ENCODE measurements at places on chromosomes 16 and 17.
A peak's percentile ranks its signal among the peaks of the same experiment; 100 is the strongest.

- DNase-seq: peak; percentile 27
These were observed 32.1 kb upstream of the PRKCB start for GRCh38 chr16:23803591-23804123.

- DNase-seq: no peak
These were observed 476 bp downstream of the KCNH4 start for GRCh38 chr17:42180411-42180921.

GRCh38 chr17:67862614-67863217, 37.4 kb downstream of the BPTF start:
- DNase-seq: no peak

DNA sequence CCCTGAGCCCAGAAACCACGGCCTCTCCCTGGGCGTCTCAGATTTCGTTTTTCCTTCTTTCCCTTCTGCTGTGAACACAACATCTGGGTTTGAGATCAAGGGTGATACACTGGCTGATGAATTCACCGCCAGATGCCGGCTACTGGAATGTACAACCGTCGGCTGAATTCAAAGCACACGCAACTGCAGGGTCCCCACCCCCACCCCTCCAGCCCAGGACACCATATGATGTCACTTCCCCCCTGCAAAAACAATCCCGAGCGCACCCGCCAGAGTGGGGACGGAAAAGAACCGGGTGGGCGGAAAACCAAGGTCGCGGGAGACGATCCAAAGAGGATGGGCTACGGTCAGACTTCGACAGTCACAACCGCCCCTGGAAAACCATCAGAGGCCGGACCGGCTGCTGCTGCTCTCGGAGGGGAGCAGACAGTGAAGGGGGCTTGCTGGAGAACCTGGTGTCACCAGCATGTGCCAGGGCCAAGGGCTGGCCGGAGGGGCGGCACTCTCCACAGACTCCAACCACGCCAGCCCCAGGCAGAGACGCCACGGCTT, 23.3 kb downstream of the CEP295NL start:
- DNase-seq: no peak

GRCh38 chr17:77214743-77215142, 74.0 kb downstream of the SEC14L1 start:
- peak; percentile 31 for DNase-seq

DNA sequence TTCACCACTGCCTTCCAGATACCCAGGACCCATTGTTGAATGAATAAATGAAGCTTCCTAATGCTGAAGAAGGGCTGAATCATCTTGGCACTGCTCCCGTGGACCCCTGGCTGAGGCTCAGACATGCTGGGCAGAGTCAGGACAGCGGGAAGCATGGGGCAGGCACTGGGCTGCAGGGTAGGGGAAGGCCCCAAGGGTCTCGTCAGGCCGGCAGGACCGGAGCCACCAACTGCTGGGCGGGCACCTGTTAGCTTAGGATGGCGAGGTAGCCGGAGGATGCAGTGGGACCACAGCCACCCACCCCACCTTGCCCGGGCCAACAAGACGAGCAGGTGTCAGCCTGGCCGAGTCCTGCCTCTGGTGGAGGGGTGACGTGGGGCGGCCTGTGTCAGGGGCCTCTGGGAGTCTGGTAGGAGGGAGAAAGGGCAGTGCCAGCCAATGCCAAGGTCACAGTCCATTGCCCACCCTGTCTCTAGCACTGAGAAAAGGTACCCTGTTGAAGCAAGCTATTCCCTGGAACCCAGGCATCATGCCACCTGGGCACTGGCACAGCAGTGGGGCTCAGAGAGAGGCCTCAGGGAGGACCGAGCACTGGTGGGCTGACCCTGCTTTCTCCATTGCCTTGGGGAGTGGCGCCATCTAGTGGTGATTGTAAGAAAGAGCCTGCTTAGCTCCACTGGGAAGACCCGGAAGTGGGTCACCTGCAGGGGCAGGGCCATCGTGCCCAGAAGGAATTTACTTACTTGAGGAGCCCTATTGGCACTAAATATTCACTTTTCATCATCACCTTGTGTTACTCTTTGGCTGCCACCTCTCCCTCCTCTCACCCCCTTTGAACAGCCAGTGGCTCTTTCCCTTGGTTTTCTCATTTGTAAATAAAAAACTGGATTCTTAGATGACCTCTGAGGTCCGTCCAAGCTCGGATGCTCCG, 3.0 kb upstream of the DLX3 start:
- DNase-seq: peak; percentile 76

DNA sequence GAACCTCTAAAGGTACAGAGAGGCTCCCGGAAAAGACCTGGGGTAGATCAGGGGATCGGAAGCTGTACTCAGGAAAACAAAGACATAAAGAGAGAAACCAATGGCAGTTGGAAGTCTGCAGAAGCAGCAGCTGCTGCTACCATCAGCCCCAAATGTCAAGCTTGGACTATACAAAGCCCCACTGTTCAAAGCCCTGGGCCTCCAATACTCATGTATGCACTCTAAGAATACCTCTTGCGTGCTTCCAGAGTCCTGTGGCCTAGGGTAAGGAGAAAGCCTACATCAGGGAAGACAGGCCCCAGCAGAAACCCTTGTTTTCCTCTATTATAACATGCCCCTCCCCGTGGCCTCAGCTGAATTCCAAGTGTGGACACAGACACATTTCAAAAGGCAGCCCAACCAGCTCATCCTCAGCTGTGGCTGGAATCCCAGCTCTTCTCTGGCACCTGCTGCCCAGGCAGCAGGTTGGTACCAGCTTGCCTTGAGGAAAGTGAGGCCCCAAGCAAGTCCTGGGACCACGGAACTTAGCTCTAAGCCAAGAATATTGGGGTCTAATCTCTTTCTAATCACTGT, 19.3 kb upstream of the MTMR4 start:
- no peak for DNase-seq

DNA sequence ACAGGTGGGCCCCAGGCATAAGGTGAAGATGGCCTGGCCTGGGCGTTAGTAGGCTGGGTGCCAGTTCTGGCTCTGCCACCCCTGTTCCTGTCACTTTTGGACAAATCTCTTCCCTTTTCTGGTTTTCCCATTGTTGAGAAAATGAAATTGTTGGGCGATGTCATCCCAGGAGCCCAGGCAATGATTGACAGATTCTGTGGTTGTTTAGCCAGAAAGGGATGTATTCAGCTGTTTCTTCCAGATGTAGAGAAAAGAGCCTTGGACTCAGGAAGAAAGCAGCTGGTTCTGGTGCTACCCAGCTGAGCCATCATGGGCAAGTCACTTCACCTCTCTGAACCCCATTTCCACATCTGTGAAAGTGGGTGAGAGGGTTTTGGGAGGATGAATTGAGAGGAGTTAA, 60.1 kb upstream of the MRTFB start:
- no peak for DNase-seq

DNA sequence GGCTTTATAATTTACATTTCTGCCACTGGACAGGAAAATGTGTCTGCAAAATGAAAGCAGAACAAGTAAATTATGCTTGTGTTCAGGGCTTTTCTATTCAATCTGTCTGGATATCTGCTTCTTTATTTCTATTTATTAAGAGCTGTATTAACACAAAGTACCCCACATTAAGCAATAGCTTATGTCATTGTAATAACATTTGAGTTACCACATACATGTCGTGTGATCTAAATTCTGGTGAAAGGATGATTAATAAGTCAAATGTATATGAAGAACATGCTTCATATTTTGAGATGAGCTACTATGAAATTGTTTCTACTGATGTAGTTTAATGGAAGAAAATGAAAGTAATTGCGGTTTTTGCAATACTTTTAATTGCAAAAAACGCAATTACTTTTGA, 238.2 kb downstream of the KCNJ2 start:
- no peak for DNase-seq

- no peak for DNase-seq
These were observed 7.5 kb downstream of the SRSF1 start for GRCh38 chr17:57999496-58000017.

DNA sequence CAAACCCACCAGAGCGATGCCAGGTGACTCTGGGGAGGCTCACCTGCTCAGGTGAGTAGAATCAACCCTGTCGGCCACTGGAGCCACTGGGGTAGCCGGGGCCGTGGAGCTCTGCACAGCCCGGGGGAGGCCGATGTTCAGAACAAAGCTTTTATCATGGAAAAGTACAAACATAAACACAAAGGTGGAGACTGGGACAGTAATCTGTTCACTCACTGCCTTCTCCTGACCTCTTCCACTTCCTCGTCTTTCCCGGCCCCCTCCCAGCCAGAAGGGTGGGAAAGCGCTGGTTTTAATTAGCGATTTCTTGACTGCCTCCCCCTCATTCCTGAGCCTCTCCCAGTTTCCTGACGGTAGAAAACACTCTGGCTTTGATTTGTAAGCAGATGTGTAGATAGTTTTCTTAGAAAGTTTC, 9.8 kb upstream of the TEX19 start:
- no peak for DNase-seq

DNA sequence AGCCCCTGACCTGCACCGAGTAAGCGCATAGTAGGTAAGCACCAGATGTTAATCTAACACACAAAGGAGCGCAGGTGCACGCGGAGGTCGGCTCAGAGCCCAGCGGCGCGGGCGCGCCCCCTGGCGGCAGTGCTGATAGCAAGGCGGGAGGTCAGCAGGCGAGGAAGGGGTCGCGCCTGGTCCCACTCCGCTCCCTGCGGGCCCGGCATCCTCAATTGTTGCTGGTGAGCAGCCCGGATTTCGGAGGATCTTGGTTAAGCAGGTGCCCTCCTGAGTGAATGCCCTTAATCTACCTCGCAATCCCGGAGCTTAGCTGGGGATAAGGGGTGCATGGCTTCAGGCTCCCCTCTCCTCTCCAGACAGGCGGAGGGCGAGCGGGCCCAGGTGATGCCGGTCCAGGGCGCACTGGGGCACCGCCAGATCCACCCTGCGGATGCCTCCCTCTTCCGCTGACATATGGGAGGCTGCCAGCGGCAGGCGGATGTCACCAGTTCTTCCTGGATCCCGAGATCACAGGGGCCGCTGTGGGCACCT, 4.0 kb upstream of the WNT3 start:
- no peak for DNase-seq

- no peak for DNase-seq
These were observed 677 bp downstream of the DEF8 start for GRCh38 chr16:89949121-89949742.

DNA sequence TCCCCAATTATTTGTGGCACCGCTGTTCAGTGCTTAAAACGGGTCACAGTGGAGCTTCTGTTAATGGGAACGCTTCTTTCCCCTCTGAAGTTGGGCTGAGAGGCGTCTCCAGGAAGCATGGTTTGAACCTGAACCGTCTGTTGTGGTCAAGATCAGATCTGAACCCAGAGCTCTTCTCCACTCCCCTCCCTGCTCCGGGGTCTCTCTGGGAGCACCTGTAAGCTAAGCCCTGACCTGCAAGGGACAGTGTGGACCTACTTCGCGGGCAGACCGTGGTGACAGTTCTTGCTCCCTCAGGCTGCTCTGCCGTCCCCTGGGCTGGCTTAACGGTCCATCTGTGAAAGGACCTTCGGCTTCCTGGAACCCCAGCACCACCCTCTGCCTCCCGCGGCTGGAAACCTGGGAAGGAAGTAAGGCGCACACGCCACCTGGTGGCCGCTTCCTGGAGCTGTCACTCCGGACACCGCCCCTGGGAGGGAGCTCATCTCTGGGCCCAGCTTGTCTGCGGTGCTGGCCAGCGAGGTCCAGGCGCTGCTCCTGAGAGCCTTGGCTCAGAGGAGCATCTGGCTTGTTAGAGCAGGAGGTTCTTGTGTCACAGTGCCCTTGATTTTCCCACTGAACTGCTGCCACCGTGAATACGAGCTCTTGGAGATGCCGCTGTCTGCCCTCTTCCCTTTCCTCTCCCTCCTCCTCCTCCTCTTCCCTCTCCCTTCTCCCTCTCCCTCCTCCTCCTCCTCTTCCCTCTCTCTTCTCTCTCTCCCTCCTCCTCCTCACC, 518.5 kb upstream of the EEF2KMT start:
- DNase-seq: peak; percentile 39

- no peak for DNase-seq
These were observed 21.7 kb downstream of the KRT23 start for GRCh38 chr17:40915721-40916256.

DNA sequence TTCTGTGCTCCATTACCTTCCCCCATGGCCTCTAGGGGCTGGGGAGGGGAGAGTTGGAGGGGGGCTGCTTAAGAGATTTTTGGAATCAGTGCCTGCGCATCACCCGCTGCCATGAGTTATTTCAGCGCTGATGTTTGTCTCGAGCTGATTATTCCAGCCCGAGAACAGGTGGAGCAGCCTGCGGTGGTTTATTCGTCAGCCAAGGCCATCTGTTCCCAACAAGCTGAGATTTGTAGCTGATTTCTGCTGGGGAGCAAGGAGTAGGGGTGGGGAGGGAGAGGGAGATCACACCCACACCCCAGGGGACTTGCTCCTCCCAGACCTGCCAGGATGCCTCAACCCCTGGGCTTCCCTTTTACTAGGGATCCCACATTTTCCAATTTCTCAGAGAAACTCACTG, 23.1 kb downstream of the PIPOX start:
- no peak for DNase-seq

DNA sequence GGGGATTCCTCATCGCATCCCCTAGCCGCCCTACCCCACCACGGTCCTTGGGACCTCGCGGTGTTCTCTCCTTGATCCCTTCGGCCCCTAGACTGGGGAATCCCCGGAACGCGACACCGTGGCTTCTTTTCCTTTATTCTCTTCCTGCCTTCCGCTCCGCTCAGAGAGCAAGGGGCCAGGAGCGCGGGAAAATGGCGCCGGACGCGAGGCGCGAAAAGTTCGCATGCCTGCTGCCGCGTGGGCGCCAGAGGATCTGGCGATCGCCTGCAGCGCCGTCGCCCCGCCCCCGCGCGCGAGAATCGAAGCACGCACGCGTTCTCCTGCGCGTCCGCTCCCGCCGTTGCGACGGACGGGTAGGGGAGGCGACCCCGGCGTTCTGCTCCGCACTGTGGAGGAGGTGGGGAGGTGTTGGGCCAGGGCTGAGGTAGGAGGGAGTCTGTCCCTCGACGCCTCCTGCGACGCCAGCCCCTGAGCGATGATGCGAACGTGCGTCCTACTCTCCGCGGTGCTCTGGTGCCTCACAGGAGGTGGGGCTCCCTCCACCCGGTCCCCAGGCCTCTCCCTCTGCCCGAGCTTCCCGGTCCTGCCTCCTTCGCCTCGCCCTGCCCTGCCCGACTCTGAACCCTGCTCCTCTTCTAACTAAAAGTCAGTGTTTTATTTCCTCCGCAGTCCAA, at the start of gene ZPBP2:
Gene ZPBP2, plus strand, starts transcription at position 323 of the 674 bp plus-strand sequence. Its CDS starts 153 bp downstream, at position 476.
- DNase-seq: no peak

GRCh38 chr16:81483064-81483969, 38.7 kb downstream of the CMIP start:
- DNase-seq: no peak

- DNase-seq: no peak
These were observed 541 bp downstream of the ZNF18 start for GRCh38 chr17:11996722-11997146.

GRCh38 chr17:70070305-70071027, 4.6 kb upstream of the KCNJ16 start:
- DNase-seq: no peak

- no peak for DNase-seq
These were observed 44.4 kb downstream of the MAP1LC3B start for GRCh38 chr16:87436225-87437172.

GRCh38 chr16:18945233-18945632, 19.0 kb upstream of the SMG1 start:
- DNase-seq: no peak

GRCh38 chr16:10522966-10523365, 57.4 kb downstream of the EMP2 start:
- no peak for DNase-seq

GRCh38 chr17:70539132-70539924, 370.0 kb downstream of the KCNJ2 start:
- no peak for DNase-seq

- no peak for DNase-seq
These were observed 4.0 kb downstream of the ACBD4 start for GRCh38 chr17:45139533-45139920.

GRCh38 chr17:69159418-69159817, 17.7 kb upstream of the ABCA6 start:
- no peak for DNase-seq

GRCh38 chr16:69848637-69849545, 86.8 kb downstream of the WWP2 start:
- DNase-seq: no peak
